ENCODE measurements at places on chromosomes 12 and 14.
A peak's percentile ranks its signal among the peaks of the same experiment; 100 is the strongest.

DNA sequence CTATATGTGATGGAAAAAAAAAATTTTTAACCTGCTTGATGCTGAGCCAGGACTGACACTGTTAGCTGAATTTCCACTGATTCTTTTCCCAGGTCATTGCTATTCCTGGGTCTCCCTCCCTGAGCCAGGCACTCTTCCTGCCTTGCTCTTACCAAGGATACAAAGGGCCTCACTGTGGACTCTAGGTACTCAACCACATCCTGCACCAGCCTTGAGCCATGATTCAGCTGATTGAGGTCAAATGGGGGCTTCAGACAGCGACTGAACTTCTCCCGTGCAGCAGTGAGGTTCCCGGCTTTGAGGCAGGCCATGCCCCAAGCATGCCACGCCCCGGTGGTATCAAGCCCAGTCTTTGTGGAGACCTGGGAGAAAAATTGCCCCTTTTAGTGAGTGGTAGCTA is 54.3 kb downstream of the ZFYVE26 start:
- DNase-seq = no peak

GRCh38 chr14:93906341-93907329 is 20.5 kb upstream of the FAM181A start:
- peak; percentile 51 for DNase-seq

DNA sequence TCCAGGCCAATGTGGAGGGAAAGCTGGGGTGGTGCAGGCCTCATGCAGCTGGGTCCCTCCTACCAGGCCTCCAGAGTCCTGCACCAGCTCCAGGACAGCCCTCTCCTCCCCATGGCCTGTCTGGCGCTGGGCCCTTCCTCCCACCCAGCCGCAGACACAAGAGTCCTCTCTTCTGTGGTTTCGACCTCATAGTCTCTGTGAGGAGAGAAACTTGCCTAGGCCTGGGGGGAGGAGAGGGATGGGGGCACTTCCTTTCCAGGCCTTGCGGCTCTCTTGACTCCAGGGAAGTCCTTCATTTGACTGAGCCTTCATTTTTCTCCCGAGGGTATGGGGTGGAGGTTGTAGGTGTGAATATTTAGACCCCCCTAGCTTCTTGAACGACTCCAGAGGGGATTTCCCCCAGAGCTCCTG is 2.3 kb downstream of the MMP14 start:
- no peak for DNase-seq

GRCh38 chr12:111901182-111901581 is 59.2 kb downstream of the MAPKAPK5 start:
- DNase-seq = no peak

DNA sequence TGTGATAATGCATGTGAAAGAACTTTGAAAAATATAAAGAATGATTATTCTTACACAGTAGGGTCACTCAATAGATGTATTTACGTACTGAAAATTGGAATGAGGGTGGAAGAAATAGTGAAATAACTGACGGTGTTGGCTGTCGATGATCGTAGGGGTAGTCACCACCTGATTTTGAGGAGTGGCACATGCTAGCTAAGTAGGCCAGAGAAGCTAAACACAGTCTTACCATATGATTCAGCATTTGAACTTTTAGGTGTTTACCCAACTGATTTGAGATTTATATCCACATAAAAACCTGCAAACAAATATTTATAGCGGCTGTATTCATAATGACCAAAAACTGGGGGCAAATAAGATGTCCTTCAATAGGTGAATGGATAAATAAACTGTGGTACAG is 47.6 kb upstream of the HIF1A start:
- DNase-seq = no peak

- no peak for DNase-seq
Measured at GRCh38 chr14:21924479-21924878, 250.9 kb upstream of the OR4E1 start.

DNA sequence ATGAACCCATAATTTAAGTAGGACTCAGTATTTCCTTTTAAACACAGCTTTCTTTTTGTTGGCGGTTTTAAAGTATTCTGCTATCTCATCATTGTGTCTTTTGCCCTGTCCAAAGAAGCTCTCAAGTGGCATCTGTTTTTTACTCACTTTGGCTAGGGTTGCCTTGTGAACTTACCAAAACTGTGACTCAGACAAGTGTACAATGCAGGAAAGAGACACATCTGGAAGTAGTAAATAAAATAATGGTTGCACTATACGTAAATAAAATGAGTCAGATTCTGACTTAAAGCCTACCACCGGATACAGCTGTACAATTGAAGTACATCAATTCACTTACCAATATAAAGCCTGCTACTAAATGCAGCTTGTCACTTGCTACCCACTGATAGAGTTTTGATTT is 619.2 kb upstream of the LRFN5 start:
- no peak for DNase-seq

- no peak for DNase-seq
Measured at GRCh38 chr14:79475887-79476532, 735.3 kb downstream of the DIO2 start.

DNA sequence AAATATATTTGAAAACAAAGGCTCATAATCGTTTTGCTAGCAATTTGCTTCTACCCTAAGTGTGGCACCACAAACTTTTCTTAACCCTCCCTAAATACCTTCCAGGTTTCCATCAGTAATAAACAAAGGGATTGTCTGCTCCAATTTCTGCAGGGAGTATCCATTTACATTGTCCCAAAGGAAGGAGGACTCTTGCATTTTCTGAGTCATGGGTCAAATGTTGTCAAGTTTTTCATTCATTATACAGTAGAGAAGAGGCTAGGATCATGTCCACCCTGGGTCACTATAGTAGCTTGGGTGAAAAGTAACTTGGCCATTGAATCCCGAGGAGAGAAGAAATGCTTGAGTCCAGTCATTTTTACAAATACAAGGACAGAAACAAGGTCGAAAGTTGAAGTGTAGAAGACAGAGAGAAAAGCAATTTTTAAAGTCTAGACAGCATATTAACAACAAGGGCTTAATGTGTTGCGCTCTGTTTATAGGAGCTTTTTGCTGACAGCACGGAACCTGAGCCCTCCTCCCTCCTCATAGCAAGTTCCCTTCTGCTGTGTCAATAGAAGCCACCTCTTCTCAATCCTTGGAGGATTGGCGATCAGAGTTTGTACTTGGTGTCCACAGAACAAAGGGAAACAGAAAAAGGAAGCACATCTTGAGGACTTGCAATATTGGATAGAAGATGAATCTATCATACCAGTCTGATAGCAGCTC is 53.1 kb downstream of the TMEM30B start:
- DNase-seq = peak; percentile 31

DNA sequence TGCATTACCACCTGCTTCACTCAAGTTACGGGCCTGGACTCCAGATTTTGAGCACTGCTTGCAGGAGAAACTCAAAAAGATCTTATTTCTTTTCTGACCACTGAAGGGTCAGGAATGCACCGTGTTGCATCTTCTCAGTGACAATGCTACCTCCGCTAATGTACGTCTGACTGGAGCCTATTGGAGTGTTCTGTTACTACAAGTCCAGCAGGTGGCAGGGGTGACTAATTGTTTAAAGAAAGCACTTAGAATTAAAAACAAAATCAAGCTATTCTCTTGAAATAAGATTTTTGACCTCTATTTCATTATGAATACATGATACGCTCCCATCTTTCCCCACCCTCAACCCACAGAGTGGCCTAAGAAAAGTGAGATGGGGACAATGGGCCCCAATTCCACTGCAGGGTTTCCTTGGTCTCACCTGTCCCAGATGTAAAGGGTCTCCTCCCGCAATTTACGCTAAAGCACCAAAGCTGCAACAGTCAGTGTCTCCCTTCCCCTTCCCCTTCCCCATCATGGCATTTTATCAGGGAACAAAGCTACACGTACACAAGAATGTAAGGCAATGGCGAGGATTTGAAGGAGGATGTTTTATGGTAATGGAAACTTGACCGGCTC is 2.2 kb downstream of the TBPL2 start:
- peak; percentile 65 for DNase-seq

DNA sequence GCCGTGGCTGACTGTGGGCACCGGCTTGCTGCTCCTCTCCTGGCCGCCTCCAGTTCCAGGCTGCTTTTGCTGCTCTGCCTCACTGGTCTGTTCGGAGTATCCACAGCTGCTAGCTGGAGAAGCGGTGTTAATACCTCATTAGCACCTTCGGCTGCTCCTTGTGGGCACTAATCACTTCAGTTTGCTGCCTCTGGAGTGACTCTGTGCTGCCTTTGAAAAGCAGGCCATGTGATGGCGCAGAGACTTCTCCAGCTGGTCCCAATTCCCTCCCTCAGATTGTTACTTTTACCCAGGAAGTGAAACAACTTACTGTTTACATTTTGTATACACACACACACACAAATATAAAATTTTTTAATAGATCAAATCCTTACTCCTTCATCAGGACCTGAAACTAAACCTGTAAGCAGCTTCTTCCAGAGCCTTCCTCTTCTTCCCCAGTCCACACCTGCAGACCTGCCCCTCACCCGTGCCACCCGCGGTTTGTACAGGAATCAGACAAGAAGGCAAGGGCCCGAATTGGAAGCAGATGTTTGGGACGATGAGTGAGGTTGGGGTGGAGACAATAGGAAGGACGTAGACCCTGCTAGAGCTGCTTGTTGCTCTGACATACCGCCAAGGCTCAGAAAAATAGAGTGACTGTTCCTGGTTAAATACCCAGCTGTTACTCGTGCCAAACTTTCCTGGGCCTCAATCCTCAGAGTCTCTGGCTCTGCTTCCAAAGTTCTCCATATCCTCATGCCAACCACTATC is 41.5 kb upstream of the LTBP2 start:
- no peak for DNase-seq

GRCh38 chr12:108237272-108237671 is 101.8 kb downstream of the CMKLR1 start:
- no peak for DNase-seq

DNA sequence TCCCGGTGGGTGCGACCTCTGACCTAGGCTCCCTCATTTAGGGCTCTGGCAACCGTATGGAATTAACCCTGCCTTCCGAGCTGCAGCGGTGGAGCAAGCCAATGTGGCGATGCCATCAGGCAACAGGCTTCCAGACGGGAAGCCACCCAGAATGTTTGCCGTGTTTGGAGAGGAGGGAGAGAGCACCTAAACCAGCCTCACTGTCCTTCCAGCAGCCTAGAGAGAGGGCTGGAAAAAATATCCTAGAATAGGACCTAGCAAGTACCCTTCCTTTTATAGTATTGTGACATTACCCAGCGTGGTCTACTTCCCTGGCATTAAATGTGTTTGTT is 287 bp upstream of the SLC2A13 start:
- no peak for DNase-seq

All from NCI-H1092 treated with DMSO at 0.1 percent for 48 hours (cell line).